ENCODE measurements at places on chromosomes 3 and 15.
A peak's percentile ranks its signal among the peaks of the same experiment; 100 is the strongest.

DNA sequence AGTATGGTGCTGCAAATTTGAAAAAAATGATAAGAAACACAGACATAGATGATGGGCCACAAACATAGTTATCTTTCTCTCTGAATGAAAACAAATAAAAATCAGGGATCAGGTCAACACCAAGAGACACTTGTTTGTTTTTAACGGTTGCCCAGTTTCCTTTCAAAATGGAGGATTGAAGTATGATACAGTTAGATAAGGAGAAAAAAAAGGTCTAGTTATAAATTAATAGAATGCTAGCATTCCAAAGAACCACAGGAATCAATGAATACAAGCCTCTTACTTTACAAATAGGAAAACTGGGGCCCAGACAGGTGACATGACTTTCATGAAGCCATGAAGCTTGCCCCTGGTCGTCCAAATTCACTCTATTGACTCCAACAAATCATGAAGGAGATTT is 305.1 kb downstream of the ZNF621 start:
- DNase-seq = no peak

DNA sequence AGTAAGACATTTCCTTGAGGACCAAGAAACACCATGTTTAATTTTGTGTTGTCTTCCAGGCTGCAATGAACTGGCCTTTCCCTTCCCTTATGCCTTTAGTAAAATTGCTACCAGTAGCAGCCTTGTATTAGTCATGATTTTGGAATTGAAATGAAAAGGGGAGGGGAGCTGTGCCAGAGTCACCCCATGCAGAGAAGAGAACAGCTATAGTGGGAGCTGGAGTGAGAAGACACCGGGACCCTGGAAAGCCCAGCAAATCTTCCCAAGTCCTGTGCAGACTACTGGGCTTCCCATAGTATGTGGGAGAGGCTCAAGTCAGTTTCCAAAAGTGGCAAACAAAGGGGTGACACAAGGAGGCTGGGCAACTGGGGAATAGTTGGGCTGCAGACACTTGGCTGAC is 178.5 kb downstream of the NR1D2 start:
- no peak for DNase-seq

DNA sequence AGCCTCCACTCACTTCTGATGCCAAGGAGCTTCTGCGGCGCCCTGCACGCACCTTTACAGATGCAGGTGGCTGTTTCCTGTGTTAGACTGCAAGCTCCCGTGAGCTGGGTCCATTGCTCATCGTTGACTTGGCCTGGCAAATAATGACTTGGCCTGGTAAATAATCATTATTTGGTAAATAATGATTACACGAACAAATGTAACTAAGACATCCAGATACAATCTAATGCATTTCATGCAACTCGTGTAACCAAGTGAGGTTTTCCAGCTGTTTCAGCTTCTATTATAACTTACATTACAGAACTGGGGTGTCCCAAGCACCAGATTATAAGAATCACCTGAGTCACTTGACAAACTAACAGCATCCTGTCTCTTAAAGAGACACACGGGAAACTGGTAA is 92.1 kb upstream of the BHLHE40 start:
- no peak for DNase-seq

- DNase-seq = no peak
These were observed 139.4 kb downstream of the FHIT start for GRCh38 chr3:61111825-61112224.

- no peak for DNase-seq
These were observed 35.0 kb downstream of the RFX7 start for GRCh38 chr15:56208641-56209155.

- peak; percentile 40 for DNase-seq
These were observed 993 bp upstream of the SIAH2 start for GRCh38 chr3:150763841-150764483.

DNA sequence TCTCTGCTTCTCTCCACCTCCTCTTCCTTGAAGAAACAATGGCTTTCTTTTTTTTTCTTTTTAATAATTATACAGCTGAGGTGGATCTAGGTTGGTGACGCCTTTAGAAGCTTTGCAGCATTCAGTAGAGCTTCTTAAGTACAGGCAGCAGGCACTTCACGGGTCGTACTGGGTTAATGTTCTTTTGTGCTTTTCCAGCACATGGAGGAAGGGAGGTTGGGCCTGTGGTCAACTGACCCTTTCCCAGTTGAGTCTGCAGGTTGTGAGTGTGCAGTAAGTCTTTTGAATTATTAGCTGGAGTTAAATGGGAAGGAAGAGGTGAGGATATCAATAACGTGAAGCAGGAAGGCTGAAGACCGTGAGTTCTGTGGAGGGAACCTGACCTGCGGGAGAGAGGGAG is 7.0 kb downstream of the TRAK1 start:
- DNase-seq = no peak

- no peak for DNase-seq
These were observed 29.7 kb downstream of the ZBBX start for GRCh38 chr3:167350245-167350862.

GRCh38 chr15:90531147-90531546 is 1.4 kb downstream of the CRTC3 start:
- no peak for DNase-seq

DNA sequence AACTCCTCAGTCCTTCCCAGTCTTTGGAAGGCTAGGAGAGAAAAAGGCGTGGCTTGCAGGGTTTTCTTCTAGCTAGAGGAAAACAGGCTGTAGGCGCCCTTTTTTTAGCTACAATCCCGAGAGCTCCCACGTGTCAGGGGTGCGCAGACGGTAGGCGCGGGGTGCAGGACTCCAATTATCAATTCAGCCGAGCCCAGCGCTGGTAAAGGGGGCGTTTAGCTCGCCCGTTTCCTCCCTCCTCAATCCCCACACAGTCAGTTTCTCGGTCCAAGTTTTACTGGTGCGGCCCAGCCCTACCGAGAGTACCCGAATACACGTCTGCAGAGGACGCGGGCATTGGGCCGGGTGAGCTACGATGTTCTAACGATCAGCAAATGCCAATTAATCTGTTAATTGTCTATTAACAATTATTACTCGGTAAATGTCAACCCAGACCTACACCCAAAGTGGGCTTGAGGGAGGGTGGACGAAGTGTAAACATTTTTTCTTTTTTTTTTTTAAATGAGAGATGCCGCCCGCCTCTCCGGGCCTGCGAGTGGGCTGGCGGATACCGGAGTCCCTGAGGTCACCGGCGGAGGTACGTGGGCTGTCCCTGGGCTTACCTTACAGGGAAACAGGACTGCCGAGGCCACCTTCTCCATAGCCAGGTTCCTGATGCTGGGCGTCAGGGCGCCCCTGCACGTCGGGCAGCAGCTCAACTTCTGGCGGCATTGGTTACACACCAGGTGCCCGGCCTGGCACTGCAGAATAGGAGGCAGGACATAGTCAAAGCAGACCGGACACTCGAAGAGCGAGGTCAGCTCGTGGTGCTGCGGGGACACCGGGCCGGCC is 923 bp downstream of the SIAH2 start:
- peak; percentile 17 for DNase-seq

- no peak for DNase-seq
These were observed 22.2 kb downstream of the EPHB1 start for GRCh38 chr3:134817297-134817696.

DNA sequence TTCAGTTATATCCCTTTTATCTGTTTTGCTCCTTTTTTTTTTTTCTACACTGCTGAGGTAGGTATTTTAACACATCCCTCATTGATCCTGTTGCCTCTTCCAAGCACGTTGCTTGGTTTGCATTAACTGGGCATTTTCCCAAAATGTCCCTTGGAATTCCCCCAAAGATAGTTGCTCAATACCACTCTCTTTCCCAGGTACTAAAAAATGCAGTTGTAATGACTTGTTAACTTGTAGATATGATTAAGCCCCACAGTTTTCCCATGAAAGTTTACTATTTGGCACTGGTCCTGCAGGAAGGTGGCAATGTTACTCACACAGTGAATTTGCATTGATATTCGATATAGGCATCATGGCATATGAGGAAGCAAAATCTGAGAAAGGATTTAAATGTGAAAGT is 67.1 kb downstream of the GRM7 start:
- DNase-seq = no peak

DNA sequence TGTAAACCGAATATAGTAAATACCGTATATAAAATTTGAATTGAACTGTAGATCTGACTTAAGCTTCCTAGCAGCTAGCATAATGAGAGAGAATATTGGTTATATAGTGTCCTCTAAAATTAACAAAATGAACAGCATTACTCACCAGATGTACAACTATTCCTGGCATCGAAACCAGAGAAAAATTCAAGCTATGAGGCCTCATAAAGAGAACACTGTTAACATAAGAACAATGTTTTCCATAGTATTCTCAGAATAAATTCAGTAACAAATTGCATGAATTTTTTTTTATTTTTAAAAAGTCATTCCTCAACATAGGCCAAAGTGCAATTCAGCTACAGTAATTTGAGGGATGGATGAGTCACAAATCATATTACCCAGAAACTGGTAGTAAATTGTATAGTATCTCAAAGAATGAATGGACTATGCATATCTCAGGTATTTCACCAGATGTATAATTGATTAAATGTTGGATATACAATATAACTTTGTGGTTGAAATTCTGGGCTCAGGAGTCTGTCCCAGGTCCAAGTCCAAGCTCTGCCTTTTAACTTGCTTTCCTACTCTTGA is 5.0 kb downstream of the TMEM207 start:
- DNase-seq = no peak

DNA sequence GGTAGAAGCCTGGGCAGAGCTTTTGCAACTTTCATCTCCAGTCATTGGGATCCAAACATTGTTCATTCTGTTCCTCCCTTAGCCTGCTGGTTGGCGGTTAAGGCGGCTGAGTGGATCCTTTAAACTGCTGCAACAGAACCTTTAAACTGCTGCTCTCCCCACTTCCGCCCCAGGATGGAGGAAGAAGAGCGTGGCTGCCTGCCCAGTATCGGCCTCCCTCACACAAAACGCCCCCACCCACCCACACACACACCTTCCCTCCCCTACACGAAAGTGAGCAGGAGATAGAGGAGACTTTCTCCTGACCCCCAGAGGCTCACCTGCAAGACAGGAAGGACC is 460 bp upstream of the ZMAT3 start:
- peak; percentile 49 for DNase-seq

GRCh38 chr3:135056084-135056730 is 261.1 kb downstream of the EPHB1 start:
- DNase-seq = no peak

DNA sequence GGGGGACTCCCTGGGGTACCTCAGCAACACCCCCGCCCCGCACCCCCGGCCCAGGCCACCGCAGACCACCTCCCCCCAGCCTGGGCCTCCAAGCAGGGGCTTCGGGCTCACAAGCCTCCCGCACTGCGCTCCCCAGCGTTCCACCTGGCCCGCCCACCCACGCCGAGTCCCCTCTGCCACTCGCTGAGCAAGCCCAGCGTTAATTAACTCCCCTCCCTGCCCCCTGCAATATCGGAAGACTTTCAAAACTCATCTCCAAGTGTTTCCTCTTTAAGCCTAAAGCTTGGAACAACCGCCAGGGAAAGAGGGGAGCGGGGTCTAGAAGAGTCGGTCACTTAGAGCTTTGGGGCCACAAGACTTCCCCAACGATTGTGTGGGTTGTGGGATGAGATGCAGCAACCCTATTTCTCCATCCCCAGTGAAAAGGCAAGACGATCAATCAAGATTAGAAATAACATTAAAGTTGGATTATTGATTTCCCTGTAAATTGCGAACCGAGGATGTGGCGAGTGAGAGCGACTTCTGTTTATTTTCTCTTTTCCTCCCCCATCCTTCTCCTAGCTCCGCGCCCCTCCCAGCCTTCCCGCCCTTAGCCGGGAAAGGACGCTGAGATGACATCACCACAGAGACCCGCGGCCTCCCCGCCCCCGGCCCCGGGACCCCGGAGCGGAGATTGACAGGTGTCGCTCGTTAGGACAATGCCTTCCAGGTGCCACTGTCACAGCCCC is 30.2 kb downstream of the NR2F2 start:
- no peak for DNase-seq

DNA sequence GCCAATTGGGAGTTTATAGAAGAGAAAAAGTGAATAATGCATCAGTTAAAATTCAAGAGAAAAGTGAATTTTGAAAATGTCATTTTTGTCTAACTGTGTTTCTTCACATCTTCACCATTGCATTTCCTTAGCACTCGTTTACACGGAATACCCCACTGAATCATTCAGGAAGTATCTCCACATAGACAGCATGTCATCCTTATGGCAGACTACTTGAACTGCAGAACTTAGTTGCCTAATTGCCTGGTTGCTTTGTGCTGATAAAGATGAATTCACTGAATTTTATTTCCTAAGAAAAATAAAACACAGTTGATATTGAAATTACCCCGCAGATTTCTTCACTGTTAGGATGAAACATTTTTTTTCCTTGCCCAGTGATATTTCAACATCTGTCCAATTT is 627.1 kb downstream of the ROBO1 start:
- DNase-seq = no peak

GRCh38 chr15:65089206-65089824 is 12.8 kb downstream of the KBTBD13 start:
- DNase-seq = no peak

GRCh38 chr15:58258501-58259292 is 120.5 kb downstream of the AQP9 start:
- DNase-seq = no peak

DNA sequence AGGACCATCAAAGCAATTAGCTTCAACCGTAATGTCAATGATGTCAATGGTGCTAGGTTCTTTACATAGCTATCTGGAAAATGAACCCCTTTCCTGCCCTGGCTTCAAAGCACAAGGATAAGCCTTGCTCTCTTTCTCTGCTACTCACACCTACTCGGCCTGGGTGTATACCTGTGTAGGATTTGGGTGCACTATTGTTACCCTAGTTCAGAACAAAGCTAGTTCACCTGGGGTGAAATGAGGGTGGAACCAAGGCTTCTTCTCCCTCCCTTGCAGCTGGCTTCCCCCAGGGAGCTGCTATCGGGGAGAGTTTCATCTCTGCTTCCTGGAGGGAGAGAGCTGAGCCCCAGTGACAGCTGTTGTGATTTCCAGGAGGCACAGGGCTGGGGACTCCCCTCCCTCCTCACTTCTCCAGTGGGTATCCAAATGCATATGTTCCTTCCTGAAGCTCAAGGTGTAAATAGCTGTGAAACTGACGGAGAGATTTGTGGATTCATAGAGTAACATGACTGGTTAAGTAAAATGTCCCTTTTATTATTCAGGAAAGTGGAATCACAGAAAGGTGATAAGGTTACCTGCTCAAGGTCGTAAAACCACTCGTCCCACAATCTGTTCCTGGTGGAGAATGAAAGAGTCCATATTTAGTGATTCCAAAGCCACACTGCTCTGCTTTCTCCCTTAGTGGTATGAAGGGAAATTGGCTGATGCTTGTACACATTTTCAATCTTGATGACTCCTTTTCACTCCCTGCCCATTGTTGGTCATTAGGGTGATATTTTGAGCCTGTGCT is 11.8 kb upstream of the C3orf70 start:
- DNase-seq = no peak

DNA sequence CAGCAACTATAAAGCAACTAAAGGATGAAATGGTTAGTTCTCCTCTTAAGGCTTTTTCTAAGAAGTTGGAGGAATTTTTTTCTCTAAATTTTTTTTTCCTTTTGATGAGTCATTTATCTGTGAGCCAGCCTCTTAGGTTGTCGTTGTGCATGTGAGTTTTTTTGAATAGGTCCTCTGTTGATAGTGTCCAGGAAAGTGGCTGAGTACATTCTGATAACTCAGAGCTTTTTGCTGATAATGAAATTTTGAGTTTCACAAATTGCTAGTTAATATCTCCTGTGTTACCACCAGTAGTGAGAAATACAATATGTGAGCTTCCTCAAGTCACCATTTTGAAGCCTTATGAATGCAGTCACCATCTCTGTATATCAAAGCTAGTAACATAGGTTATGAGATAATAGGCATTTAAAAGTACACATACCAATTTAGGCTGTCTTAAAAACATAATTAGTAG is 7.1 kb upstream of the LXN start:
- no peak for DNase-seq

All from activated gamma-delta T cell treated with Interleukin-2 at 50 U/mL for 16 hours (primary cell).